RPMI8226 (cell line): ENCODE measurements at places on chromosomes 13 and 19.

DNA sequence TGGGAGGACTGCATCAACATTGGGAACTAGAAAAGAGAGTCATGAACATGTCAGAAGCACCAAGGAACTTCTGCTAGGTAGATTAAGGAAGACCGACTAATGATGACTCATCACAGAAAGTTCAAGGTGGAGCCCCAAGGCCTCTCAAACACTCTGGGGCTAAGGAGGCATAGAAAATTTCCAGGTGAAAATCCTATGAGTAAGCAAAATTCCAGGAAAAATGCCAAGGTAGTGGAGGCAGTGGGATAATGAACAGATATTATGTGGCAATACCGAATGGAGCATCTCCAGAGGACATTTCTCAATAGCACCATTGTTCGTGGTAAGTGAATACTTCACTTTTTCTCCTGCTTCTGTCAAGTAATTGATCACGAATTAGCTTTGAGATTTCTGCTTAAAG lies 336.5 kb downstream of the MZT1 start:
- no peak for DNase-seq

GRCh38 chr19:41455936-41456335 lies 13.0 kb downstream of the ERICH4 start:
- DNase-seq: no peak

DNA sequence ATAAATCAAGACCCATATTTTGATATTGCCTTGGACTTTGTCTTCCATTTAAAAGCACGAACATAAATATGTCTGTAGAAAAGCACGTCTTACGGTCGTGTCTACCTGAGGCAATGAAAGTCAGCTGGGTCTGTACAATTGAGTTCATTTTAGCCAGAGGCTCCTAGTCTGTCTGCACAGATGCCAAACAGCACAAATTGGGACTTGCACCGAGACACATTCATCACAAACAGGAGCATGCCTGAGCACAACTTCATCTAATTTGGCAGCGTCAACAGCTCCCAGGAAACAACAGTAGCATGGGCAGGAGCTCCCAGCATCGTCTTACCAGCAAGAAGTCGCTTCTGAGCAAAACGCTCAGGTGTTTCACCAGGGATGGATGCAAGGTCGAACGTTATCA lies 687.0 kb downstream of the EFNB2 start:
- DNase-seq: no peak

- DNase-seq: no peak
These were observed 1.3 kb upstream of the PPAN start for GRCh38 chr19:10104665-10105508.

GRCh38 chr13:50375792-50376191 lies 360.5 kb downstream of the KCNRG start:
- DNase-seq: no peak

GRCh38 chr19:11401808-11402543 lies 17.1 kb downstream of the RGL3 start:
- peak; percentile 1 for DNase-seq

- DNase-seq: peak; percentile 68
These were observed 255.0 kb upstream of the SLITRK1 start for GRCh38 chr13:84137292-84137691.
